Activated CD8-positive, alpha-beta memory T cell treated with anti-CD3 and anti-CD28 coated beads for 4 hours (primary cell): ENCODE measurements at places on chromosomes 16 and 17.

DNA sequence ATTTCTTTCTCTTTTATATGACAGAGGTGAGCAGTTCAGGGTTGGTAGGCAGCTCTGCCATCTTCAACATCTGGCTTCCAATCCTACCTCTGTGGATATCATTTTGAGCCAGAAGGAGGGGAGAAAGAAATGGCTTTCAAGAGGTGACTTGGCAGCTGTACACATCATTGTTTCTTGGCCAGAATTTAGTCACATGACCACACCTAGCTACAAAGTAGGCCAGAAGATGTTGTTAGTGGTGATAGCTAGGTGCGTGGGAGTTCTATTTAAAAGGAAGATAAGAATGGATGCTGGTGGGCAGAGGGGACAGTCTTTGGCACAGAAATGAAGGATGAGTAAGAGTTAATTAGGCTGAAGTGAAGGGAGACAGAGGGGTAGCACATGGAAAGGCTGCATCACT lies 29.2 kb upstream of the MPHOSPH6 start:
- no peak for DNase-seq

GRCh38 chr17:52181782-52182181 lies 23.3 kb upstream of the CA10 start:
- DNase-seq = no peak

- no peak for DNase-seq
Measured at GRCh38 chr16:50478075-50478772, 70.0 kb upstream of the NKD1 start.

GRCh38 chr16:77063676-77064016 lies 127.3 kb upstream of the MON1B start:
- no peak for DNase-seq

- no peak for DNase-seq
Measured at GRCh38 chr16:66935314-66936011, at the start of gene CES2. Gene CES2 (plus strand): TSS chr16:66935516. CDS start chr16:66935636, 120 bp downstream.
